ENCODE measurements at places on chromosomes 3 and 15.

DNA sequence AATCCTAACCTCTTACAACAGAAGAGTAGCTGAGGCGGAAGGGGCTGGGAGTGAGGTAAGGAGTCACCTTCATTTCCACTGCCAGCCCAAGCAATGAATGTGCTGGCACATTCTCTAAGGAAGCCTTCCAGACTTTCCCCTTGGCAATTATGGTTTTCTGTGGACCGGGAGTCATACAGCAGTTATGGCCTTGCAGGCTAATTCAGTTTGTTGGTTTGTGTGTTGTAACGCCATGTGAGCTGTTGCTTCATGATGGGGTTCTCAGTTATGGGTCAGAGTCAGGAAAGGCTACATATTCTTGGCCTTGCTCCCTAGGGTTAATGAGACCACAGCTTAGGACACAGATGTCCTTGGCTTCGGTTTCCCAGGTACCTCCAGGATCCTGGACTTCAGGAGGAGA, 137.0 kb downstream of the ADAMTS17 start:
- DNase-seq: no peak

DNA sequence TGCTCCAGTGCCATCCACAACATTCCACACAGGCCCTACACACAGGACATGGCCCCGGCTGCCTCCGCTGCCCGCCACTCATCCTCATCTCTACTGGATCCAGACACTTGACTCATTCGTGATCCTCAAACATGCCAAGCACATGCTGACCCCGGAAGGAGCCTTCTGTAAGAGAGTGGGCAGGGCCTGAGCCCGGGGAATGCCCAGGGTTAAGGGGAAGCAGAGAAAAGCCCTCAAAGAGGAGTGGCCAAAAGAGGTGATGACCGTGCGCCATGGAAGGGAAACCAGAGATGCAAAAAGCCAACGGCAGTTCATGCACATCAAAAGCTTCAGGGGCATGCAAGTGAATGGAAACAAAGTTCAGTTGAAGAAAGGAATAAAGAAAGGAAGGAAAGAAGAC, 46.1 kb downstream of the RFTN1 start:
- DNase-seq: no peak

DNA sequence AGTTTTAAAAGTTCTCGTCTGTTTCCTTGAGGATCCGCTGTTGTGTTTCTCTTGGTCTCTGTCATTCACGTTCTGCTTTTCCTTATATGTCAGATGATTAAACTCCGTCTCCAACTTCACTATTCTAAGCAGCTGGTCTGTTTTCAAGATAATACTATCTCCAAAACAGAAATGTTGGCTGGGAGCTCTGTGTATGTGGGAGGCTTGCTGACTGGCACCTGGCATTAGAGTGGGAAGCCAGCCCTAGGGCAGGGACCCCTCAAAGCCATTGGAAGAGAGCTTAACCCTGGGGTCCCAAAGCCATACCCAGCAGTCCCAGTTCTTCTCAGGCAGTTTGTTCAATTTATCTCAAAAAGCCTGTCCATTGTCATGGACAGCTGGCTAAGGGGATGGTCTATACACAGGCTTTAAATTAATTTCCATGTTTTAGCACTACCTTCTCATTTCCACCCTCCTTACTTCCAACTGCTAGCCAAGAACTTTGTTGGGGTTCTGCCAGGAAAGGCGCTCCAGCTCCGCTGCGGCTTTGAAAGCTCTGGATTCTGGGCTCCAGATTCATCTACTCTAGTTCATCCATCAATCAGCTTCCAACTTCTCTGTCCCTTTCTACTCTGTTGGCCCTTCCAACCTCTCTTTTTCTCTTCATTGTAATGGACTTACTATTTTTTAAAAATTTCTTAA, 9.2 kb downstream of the BTBD1 start:
- DNase-seq: no peak

DNA sequence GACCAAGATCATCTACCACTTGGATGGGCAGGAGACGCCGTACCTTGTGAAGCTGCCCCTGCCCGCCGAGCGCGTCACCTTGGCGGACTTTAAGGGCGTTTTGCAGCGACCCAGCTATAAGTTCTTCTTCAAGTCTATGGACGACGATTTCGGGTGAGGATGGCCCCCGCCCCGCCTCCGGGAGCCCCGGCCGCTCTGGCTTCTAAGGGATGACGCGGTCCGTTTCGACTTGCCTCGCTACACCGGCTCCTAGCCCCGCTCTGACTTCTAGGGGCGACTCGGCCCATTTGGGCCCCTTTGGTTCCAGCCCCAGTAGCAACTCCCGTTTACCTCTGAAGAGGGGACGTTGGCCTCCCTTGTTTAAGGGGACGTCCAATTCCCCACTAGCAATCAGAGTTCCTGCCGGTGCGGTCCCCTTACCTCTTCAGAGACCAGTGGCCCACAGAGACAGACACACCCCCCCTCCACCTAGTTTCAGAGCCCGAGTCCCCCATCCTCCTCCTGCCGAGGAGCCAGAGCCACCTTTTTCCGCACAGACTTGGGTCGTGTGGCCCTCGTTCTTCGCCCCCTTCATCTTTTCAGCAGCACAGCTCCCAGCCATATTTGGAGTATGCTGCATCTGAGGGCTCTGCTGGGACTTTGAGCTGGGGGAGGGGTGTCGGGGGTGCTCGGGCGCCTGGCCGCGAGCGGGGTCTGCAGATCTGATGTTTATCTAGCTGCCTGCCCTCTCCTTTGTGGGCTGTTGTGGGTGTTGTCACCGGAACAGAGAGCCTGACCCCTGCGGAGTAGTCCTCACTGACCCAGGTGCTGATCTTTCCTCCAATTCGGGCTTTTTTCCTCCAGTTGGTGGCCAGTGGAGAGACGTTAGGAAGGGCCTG, 706 bp downstream of the DVL3 start:
- no peak for DNase-seq

DNA sequence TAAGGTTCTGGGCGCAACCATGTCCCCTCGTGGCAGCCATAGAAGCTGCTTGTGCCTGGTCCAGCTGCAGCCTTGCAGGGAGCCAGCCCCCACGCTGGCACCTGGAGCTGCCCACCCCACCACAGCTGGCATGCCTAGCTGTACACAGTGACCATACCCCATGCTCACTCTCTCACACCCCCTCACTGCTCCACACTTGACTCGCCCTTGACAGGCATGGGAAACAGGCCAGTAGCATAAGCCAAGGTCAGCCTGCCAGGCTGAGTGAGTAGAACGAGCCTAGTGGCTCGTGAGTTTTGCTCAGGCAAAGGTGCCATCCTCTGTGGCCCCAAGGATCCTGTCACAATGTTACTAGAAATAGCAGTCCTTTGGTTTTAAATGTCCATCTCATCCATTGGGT, 52.7 kb upstream of the CADM2 start:
- no peak for DNase-seq

DNA sequence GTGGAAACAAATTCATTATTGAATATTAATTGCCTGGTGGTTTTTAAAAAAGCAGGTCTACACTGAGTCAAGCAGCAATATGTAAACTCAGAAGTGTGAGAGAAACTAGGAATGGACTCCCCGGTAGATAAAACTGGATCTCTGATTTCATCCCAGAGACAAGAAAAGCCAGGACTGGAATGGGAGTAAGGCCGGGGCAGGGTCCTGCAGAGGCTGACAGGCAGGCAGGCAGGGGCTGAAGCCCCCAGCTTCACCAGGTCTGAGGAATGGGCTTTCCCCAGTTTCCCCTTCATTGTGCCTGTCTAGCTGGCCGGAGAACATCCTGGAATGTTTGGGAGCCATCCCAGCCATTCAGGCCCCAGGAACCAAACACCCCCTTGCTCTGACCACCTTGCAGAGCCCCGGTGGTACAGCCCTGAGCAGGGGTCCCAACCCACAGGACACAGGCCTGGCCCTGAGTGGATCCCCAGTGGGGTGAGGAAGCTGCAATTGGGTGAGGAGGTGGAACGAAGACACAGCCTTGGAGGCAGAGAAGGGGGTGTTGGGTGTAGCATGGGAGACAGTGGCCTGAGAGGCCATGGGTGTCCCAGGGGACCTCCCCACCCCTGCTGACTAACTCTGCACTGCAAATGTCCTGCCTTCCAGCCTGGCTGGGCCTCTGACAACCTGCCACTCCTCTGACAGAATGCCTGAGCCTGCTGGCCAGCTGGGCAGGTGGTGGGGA, 31.7 kb upstream of the XYLB start:
- DNase-seq: no peak

- DNase-seq: no peak
Measured at GRCh38 chr3:188979248-188979647, 192.5 kb upstream of the TPRG1 start.

DNA sequence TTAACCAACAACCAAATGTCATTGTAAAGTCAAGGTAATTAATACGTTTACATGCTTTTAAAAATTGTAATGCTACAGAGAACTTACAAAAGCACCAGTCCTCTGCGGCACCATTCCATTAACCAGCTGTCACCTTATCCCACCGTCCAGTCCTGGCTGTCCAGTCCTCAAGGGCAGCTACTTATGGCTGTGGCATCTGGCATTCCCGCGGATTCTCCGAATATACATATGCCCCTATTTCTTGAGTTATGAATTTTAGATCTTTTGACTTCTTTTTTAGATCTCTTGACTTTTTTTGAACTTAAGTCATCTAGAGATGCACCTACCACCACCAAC, 382 bp upstream of the POMGNT2 start:
- DNase-seq: peak; percentile 58

- no peak for DNase-seq
Measured at GRCh38 chr3:141110322-141110721, 59.2 kb downstream of the SPSB4 start.

DNA sequence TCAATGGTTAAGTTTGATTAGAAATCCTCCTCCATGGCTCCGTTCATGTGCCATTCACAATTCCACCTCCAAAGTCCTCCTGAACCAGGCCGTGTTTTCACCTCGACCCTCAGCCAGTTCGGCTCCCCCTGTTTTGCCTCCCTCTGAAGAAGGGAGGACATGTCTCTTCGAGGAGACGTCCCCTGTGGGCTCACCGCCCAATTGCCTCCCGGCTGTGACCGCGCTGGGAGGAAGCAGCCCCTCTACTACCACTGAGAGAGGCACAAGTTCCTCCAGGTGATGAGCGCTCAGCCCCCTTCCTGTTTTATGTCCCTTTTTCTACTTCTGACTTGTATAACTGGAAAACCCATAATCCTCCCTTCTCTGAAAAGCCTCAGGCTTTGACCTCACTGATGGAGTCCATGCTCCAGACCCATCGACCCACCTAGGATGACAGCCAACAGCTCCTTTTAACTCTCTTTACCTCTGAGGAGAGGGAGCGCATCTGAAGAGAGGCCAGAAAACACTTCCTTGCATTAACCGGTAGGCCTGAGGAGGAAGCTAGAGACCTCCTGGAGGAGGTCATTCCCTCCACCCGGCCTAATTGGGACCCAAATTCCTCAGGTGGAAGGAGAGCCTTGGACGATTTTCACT, 4.7 kb downstream of the DET1 start:
- no peak for DNase-seq

GRCh38 chr15:60660290-60661051, 181.5 kb upstream of the ICE2 start:
- DNase-seq: no peak

DNA sequence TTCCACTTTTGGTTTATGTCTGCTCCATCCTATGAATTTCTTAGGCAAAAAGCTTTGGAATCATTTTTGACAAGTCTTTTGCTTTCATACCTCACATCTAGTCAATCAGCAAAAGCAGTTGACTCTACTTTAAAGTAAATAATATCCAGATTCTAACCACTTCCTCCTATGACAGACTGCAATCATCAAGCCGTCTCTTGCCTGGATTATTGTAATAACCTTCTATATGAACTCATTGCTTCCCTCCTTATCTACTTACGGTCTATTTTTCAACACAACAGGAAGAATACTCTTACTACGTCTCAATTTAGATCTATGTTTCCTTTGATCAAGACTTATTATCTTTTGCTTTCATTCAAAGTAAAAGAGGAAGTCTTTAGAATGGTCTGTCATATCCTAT, 20.7 kb downstream of the CLDN1 start:
- no peak for DNase-seq

- DNase-seq: no peak
Measured at GRCh38 chr3:156898296-156898880, 72.2 kb downstream of the LEKR1 start.

GRCh38 chr3:56121716-56122115, 346.6 kb downstream of the ERC2 start:
- no peak for DNase-seq

- DNase-seq: no peak
Measured at GRCh38 chr3:183148056-183148455, 14.5 kb downstream of the LAMP3 start.

All from HuH-7.5 (cell line).